ENCODE measurements at places on chromosomes 16 and 17. TPM values are rescaled to one million over a fixed set of nuclear protein-coding genes. Genes with fewer than 3 reads are reported as not detected.

DUSP14 gene
- total RNA-seq: 6.3 TPM

TNFAIP1 gene
- 11.7 TPM for total RNA-seq

NME1 gene
- 26.7 TPM for total RNA-seq

GRCh38 chr17:18016426-18016825 lies 22.5 kb downstream of the ATPAF2 start:
- no peak overlapping the region for H3K27ac ChIP-seq
- H3K4me1 ChIP-seq: peaks cover 21% of the 10 kb centered on the region
- no peak for DNase-seq
- peaks cover 10% of the 10 kb centered on the region for H3K36me3 ChIP-seq
- no peaks in the 10 kb centered on the region for H3K27me3 ChIP-seq
